ENCODE measurements at places on chromosomes 4 and X. TPM values are rescaled to one million over a fixed set of nuclear protein-coding genes. Genes with fewer than 3 reads are reported as not detected.

The HHIP gene
- under 0.01 TPM for total RNA-seq

The ITM2A gene
- 111 TPM for total RNA-seq

The CORIN gene
- total RNA-seq: 0.15 TPM

The MFAP3L gene
- 33.8 TPM for total RNA-seq

The BEND4 gene
- total RNA-seq: not detected

The GAGE12F gene
- total RNA-seq: not detected

The DAPP1 gene
- total RNA-seq: not detected

The CTPS2 gene
- total RNA-seq: 23.6 TPM

The ZDHHC15 gene
- total RNA-seq: not detected

The PRAF2 gene
- total RNA-seq: 8.9 TPM

The CLDN34 gene
- not detected for total RNA-seq

The VCX2 gene
- not detected for total RNA-seq

The PAGE5 gene
- total RNA-seq: not detected

The OSTC gene
- 96.7 TPM for total RNA-seq

The MAGEA11 gene
- not detected for total RNA-seq

The TMEM185A gene
- 15.8 TPM for total RNA-seq

The GRK4 gene
- 3.8 TPM for total RNA-seq

The EVC2 gene
- 9.3 TPM for total RNA-seq

The SMR3B gene
- not detected for total RNA-seq

The MTNR1A gene
- not detected for total RNA-seq

The BMX gene
- total RNA-seq: under 0.01 TPM

The PPP2R2C gene
- not detected for total RNA-seq

The FGD1 gene
- 15.9 TPM for total RNA-seq

The ARMCX6 gene
- 20.3 TPM for total RNA-seq

The ARAP2 gene
- 24.6 TPM for total RNA-seq

The MSANTD1 gene
- total RNA-seq: 1.4 TPM

The TMEM150C gene
- total RNA-seq: under 0.01 TPM

The LRCH2 gene
- 0.34 TPM for total RNA-seq

The BST1 gene
- total RNA-seq: 10.8 TPM

The GAGE1 gene
- not detected for total RNA-seq

The CSN1S1 gene
- total RNA-seq: not detected

The DACH2 gene
- under 0.01 TPM for total RNA-seq

The ERAS gene
- total RNA-seq: not detected

The TMEM164 gene
- 21.0 TPM for total RNA-seq

The SLC39A8 gene
- total RNA-seq: 28.5 TPM

The CXCL1 gene
- total RNA-seq: 1,041 TPM

The CT45A5 gene
- not detected for total RNA-seq

The SYN1 gene
- total RNA-seq: not detected

The GAB3 gene
- total RNA-seq: 10.7 TPM

The TMSB4X gene
- 106 TPM for total RNA-seq

The OCRL gene
- 14.2 TPM for total RNA-seq

The KLB gene
- total RNA-seq: not detected

The AREG gene
- total RNA-seq: 0.36 TPM

The MSMO1 gene
- total RNA-seq: 233 TPM

The OTC gene
- total RNA-seq: not detected

The PPEF2 gene
- total RNA-seq: not detected

The GAGE12E gene
- total RNA-seq: not detected

The TLR10 gene
- total RNA-seq: under 0.01 TPM

The ASB12 gene
- total RNA-seq: not detected

The UCP1 gene
- total RNA-seq: not detected

The ABCG2 gene
- 1.5 TPM for total RNA-seq

The KLF8 gene
- total RNA-seq: 4.0 TPM
